NCI-H1694 treated with DMSO at 0.1 percent for 48 hours (cell line): ENCODE measurements at places on chromosomes 6 and 20.

GRCh38 chr6:155974811-155975323, 519.2 kb upstream of the NOX3 start:
- DNase-seq, result no peak

DNA sequence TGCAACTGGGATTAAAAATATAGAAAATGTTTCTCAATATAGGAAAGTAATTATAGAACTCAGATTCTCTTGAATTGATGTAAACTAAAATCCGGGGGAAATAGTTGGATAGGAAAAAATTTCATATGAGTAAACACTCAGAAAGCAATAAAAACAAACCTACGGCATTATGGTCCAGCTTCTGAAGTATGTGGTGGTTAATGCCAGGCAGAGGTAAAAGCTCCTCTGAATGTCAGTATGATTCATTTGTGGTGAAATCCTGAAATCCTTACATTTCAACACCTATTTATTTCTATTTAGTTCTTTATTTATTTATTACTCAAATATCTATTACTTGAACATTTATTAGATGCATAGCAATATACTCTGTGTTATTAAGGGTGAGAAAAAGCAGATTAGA, 145.1 kb downstream of the RIMS1 start:
- DNase-seq, result no peak

- DNase-seq, result no peak
These were observed 2.0 kb downstream of the ARFGAP1 start for GRCh38 chr20:63274381-63275228.

DNA sequence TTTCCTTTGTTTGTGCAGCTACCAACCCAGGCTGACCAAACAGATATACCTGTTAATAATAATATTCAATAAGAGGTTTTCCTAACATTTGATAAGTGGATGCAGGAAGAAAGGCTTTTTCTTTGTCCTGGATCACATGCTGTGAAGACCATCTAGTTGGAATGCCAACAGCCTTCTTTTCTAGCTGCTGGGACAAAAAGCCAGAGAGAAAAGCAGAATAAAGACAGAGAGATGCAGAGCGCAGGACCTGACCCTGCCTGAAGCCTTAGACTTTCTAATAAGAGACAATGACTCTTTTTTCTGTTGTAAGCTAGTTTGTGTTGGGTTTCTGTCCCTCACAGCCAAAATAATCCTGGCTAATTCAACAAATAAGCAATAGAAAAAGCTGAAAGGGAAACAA, 308.2 kb downstream of the PHF3 start:
- DNase-seq, result no peak

DNA sequence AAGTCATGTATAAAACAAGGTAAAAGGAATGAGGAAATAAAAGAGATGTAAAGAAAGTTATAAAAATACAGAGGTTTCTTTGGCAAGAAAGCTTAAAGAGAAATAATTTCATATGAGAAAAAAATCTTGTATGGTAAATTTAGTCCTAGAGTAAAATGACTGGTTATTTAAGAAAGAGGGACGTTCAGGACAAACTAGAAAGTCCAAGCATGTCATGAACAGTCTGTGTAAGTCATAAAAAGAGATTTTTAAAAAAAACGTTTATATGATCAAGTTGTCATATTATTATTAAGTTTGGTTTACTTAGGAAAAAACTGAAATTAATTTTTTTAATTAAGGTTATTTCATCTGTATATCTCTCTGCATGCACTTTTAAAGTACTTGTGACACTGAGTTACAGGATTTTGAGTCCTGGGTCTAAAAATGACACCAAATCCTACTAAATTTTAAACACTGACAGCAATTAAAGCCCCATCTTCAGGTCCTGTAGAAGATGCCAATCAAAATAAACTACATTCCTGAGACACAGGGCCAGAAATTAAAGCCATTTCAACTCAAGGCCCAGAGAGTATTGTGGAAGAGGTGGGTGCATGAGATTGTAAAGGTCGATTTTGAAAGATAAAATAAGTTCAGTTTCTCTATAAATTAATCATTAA, 62.4 kb downstream of the AGPAT4 start:
- no peak for DNase-seq
